ENCODE measurements at places on chromosomes 1 and 21.

GRCh38 chr21:34936371-34936789, 112.7 kb downstream of the RUNX1 start:
- DNase-seq = no peak

GRCh38 chr1:34002810-34003209, 138.9 kb downstream of the HMGB4 start:
- DNase-seq = no peak

DNA sequence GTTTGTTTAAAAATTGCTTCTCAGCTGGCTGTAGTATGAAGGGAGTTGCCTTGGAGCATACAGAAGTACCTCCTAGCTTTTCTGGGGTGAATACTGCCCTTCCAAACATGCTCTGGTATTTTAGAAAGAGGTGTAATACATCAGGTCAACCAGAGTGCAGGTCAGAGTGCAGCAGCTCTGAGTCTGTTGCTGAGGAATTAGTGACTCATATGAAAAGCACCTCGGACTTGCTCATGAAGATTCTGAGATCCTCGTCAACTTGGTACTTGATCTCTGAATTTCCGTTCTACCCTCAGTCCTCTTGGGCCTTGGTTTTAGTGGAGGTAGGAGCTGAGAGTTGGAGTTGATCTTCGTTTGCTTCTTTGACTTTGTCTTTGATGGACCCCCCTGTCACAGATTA, 67.3 kb downstream of the NOS1AP start:
- DNase-seq = peak; percentile 20

DNA sequence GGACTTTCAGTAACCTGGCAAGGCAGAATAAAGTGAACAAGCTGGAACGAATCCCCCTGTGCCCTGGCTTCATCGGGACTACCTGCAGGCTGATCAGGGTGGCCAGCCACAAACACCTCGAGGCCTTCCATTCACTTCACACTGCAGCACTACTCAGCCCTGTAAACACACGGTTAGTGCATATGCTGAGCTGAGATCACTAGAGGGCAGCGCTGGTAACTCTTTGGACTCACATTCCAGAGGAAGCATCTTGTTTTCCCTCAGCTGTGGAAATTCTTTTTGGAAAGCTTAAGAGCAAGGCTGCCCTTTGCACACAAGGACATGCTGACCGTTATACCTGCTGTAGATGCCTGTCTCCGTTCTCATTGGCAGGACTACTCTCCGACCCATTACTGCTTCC, 32.1 kb downstream of the PCSK9 start:
- no peak for DNase-seq

DNA sequence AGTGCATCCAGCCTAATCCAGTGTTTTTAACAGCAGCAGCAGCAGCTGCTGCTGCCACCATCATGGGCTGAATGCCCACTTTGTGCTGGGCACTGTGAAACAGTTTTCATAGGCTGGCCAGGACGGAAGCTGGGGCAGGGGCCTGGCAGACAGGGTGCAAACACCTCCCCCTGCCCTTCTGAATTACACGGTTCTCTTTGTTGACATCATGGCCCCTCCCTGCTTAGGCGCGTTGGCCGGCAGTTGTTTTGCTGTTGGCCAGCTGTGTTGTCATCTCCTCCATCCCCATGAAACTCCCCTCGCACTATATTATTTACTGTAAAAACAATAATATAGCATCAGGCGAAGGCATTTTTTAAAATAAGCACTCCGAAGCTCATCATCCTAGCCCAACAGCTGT, 33.1 kb downstream of the PTPRU start:
- no peak for DNase-seq

DNA sequence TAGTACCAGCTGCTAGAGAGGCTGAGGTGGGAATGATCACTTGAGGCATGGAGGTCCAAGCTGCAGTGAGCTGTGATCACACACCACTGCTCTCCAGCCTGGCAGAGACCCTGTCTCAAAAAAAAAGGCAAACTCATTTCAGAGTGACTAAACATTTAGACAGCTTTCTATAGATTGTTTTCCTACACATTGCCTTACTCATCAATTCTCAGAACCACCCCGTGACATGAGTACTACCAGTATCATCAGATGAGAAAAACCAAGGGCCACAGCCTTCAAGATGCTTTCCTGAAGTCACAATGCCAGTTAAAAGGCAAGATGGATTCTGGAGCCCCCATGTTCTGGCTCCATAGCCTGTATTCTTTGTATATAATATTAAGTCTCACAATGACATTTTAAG, 22.4 kb upstream of the SMPDL3B start:
- no peak for DNase-seq

GRCh38 chr21:29287383-29287782, 11.3 kb upstream of the BACH1 start:
- no peak for DNase-seq

GRCh38 chr1:197130677-197131304, 15.7 kb downstream of the ASPM start:
- DNase-seq = no peak

DNA sequence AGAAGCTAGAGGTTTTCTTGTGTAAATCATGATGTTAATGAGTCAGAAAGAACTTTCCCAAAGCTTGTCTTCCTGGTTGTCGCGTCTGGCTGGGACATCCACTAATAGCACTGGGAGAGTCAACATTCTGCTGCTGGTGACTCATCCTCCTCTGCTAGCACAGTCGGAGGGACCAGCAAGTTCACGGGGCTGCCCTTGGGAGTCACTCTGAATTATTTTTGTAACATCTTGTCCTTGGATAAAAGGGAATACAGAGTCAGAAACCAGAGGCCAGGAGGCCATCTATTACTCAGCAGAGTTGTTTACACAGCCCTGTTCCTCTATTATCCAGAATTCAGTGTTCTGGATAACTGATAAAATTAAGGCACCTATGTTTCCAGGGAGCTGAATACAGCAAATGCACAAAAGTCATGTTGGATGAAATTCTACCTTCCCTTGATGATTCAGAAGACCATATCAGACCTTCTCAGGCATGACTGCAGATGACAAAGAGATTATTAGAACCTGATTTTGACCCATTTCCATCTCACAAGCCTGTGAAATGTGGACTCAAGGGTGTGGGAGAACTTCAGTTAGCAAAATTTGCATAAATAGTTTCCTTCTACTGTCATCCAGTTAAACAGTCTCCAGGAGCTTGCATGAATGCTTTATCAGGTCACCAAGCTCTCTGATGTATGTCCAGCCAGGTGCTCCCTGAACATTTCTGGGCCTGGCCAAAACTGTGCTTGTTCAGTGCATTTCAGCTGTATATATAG, 68.1 kb downstream of the JAK1 start:
- peak; percentile 78 for DNase-seq

- DNase-seq = no peak
Measured at GRCh38 chr1:160658814-160659193, 12.0 kb upstream of the SLAMF1 start.

GRCh38 chr1:155379631-155380090, 59.0 kb downstream of the RUSC1 start:
- no peak for DNase-seq

DNA sequence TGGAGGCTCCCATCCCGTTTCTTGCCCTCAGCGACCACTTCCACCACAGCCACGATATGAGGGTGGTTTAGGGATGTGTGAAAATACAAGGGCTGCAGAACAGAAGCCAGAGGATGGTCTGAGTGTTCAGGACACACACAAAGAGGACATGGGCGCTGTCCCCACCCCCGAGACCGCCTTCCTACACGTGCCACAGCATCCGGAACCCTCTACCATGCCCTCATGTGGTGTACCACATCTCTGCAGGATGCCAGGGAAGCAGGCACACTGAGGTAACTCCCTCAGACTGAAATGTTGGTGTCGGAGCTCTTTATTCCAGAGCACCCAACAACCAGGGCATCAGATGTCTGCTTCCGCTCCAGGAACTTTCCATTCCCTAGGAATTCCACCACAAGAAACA, 23.1 kb downstream of the NPHP4 start:
- no peak for DNase-seq

DNA sequence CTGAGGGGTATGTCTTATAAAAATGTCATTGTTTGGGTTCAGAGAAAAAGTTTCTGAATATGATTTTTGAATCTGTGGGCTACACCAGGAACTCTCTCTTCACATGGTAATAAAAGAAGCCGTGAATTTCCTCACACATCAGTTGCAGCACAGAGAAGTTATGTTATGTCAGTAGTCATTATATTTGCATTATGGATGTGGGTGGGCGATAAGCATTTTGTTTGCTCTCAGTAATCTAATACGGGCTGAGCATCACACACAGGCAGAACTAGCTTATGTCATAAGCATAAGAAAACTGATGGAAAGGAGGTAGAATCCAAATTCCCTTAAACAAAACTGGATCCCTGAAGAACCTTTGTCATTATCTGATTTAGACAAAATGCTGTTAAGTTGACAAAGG, 70.8 kb downstream of the PRDM2 start:
- no peak for DNase-seq

DNA sequence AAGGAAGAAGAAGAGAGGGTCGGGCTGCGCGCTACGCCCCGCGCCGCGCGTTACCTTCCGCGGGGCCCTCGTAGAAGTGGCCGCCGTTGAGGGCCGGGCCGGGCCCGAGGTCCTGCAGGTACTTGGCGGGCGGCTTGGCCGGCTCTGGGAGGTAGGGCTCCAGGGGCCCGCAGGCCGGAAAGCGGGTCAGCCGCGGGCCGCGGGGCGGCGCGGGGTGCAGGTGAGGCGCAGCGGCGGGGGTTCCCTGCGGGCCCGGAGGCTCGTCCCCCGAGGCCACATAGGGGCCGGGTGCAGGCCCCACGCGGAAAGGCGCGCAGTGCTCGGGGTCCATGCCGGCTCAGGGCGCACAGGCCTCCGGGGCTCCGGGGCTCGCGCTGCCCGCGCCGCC, 196 bp downstream of the ALX3 start:
- DNase-seq = no peak

GRCh38 chr1:70498666-70499065, 87.6 kb downstream of the CTH start:
- no peak for DNase-seq
